Gastroesophageal sphincter (tissue), 4 donors: ENCODE measurements at places on chromosomes 2 and 18.

DNA sequence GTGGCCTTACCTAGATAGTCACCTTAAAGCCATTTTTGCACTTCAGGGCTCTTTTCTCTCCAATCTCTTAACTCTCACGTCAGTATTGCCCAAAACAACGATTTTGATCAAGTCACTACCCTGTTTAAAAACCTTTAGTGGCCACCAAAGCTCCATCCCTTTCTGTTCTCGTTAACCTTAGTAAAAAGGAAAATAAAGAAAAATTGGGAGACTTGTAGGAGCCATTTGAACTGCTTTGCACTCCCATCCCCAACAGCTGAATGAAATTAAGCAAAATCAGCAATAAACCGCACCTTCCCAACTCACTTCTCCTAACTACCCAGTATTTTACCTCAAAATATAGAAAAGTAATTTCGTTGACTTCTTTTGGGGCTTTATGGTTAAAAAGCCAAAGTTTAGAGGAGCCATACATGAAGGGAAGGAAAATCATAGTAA, 686 bp upstream of the ARL5A start:
- no peaks in the 10 kb centered on the region for H3K27me3 ChIP-seq
- peak overlapping the region; percentile 57 for H3K27ac ChIP-seq
- no peaks in the 10 kb centered on the region for H3K36me3 ChIP-seq
- peak overlapping the region; percentile 88 for H3K4me3 ChIP-seq
- H3K4me1 ChIP-seq = peaks cover 3% of the 10 kb centered on the region
- ATAC-seq = no peak

DNA sequence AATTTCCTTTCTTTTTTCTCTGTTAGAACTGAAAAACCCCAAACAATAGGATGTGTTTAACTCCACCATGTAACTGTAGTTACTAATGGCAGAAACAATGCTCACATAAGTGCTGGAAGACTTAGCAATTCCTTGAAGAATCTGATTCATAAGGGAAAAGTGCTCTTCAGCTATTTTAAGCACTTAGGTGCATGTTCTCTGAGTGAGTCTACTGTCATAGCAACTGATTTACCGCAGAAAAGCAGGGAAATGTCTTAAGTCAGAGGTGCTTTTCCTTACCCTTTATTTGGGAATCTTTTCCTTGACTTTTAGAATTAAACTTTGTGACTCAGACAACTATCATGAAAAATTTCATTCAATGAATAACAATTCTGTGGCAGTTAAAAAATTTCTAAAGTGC, 65.4 kb upstream of the NABP1 start:
- no peak overlapping the region for H3K4me3 ChIP-seq
- H3K27me3 ChIP-seq = no peaks in the 10 kb centered on the region
- H3K4me1 ChIP-seq = no peaks in the 10 kb centered on the region
- no peak for ATAC-seq
- H3K36me3 ChIP-seq = no peaks in the 10 kb centered on the region

DNA sequence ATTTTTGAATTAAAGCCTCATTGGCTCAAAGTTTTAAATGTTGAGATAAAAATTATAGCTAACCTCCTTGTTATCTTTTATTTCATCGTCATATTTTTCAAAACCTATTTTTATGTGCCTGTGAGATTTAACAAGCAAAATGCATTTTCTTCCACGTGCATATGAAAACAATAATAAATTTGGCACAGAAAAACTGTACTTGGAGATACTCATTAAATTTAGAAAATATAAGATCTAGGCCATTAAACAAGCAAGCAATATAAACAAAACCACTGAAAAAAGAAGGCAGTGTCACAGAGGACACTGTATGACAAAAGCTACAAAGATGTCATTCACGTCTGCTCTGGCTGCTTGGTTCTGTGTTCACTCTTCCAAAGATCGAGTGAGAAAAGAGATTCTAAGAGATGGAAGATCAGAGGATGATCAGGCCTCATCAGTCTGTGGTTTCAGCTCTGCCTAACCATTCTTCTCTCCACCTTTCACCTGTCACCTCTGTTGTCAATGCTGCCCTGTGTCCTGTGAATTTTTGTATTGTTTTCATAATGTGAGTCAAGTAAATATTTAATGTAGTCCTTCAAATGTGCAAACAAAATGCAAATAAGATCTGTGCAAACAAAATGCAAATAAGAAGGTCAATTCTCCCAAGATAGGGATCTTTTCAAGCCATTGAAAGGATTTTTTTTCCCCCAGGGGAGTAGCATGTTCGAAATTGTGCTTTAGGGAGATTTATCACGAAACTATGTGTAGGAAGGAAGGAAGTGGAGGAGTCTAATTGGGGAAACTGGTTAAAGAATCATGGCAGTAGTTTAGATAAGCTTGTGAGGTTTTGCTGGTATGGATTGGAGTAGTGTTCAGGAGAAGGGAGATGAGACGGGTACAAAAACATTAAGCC, 138.7 kb upstream of the RBMS1 start:
- no peak overlapping the region for H3K27ac ChIP-seq
- H3K27me3 ChIP-seq = no peaks in the 10 kb centered on the region
- peaks cover 7% of the 10 kb centered on the region for H3K4me1 ChIP-seq

DNA sequence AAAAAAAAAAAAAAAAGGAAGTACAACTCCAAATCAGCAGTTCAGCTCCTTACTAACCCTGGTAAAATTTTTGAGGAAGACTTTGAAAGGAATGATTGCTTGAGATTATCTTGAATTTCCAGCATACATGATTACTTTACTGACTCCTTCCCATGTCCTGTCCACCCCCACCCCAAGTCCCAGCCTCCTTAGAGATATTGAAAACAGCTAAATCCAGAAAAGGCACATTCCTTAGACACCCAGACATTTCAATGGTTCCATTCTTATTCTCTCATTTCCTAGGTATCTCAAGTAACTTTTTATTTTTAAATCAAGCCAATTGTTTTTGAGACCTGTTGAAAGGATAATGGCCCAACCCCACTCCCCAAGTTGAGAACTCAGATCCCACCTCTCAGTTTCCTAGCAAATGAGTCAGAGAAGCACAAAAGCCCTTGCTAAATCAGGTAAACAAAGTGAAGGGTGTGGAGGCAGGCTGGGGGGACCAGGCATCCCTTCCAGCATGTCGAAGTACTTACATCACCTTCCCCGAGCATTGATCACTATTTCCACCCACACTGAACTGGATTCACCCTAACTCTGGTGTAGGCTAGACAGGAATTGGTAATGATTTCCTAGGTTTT, 95.4 kb upstream of the FZD7 start:
- H3K27me3 ChIP-seq = no peaks in the 10 kb centered on the region
- no peak overlapping the region for H3K4me3 ChIP-seq
- no peaks in the 10 kb centered on the region for H3K36me3 ChIP-seq
- no peak overlapping the region for H3K27ac ChIP-seq

DNA sequence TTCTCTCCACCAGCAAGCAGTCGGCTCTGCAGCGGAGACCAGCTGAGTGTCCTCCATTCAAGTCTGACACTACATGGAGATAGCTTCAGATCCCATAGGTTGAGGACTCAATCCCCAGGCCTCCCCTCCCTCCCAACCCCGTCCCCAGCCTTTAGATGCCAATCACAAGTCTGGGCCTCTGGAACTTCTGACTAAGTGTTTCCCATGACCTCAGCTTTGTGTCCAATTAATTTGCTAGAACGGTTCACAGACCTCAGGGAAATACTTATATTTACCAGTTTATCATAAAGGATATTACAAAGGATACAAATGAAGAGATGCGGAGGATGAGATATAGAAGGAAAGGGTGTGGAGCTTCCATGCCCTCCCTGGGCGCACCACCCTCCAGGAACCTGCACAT, 77.4 kb downstream of the MERTK start:
- H3K27ac ChIP-seq = no peak overlapping the region
- ATAC-seq = no peak
- no peaks in the 10 kb centered on the region for H3K27me3 ChIP-seq
- H3K36me3 ChIP-seq = no peaks in the 10 kb centered on the region
- H3K4me3 ChIP-seq = no peak overlapping the region
- no peaks in the 10 kb centered on the region for H3K4me1 ChIP-seq

- H3K27ac ChIP-seq = no peak overlapping the region
- H3K36me3 ChIP-seq = no peaks in the 10 kb centered on the region
- no peaks in the 10 kb centered on the region for H3K27me3 ChIP-seq
- no peaks in the 10 kb centered on the region for H3K4me1 ChIP-seq
- H3K4me3 ChIP-seq = no peak overlapping the region
Measured at GRCh38 chr18:74901362-74902146, 303.9 kb downstream of the ZNF407 start.

DNA sequence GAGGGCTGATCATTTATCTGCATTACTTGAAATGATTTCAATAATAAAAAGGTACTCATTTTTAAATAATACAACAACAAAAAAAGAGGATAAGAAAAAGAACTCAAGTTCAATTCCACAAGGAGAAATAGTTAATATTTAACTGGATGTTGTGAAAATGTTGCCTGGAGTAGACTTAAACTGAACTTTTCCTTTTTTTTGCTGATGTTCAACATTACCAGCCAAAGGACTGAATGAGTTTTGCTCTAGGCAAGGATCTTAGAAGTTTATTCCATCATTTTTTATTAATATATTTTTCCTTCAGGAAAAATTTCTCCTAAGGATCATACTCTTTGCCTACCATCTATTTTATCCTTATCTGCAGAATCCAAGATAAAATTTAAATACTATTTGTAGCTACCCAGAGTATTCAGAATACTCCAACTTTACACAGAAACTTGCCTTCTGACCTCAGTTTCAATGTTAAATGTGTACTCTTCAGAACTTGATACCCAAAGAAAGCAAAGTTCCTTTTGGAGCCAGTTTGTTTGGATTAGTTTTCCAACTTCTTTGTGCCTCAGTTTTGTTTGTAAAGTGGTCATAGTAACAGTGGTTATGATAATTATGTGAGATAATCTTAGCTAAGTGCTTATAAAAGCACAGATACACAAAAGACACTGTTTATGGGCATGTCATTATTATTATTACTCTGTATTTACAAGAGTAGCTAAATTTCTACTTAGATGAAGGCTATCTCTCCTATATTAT, 12.8 kb downstream of the CKAP2L start:
- peak overlapping the region; percentile 50 for H3K27ac ChIP-seq
- no peaks in the 10 kb centered on the region for H3K27me3 ChIP-seq
- H3K4me1 ChIP-seq = peaks cover 39% of the 10 kb centered on the region
- no peak overlapping the region for H3K4me3 ChIP-seq
- ATAC-seq = no peak
- no peaks in the 10 kb centered on the region for H3K36me3 ChIP-seq

- peaks cover 4% of the 10 kb centered on the region for H3K27me3 ChIP-seq
- no peaks in the 10 kb centered on the region for H3K4me1 ChIP-seq
- ATAC-seq = no peak
- no peak overlapping the region for H3K4me3 ChIP-seq
Measured at GRCh38 chr2:152890736-152891135, 172.3 kb downstream of the ARL6IP6 start.

DNA sequence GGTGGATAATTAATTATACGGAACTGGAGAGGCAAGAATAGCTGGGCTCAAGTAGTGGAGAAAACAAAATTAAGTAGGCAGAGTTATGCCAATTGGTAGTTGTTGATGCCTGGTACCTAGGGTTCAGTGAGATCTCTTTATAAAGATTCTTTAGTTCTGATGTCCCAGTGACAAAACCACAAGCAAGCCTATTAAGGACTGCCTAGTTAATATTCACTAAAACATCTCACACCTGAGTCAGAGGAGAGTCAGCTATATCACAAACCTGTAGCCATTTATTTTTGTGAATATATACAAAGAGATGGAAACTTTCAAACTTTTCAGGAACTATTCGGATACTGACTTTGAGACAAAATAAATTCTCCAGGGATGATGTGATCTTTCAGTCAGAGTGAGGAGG, 213.9 kb upstream of the CYP26B1 start:
- no peaks in the 10 kb centered on the region for H3K27me3 ChIP-seq
- ATAC-seq = no peak
- H3K4me1 ChIP-seq = no peaks in the 10 kb centered on the region
- H3K4me3 ChIP-seq = no peak overlapping the region

DNA sequence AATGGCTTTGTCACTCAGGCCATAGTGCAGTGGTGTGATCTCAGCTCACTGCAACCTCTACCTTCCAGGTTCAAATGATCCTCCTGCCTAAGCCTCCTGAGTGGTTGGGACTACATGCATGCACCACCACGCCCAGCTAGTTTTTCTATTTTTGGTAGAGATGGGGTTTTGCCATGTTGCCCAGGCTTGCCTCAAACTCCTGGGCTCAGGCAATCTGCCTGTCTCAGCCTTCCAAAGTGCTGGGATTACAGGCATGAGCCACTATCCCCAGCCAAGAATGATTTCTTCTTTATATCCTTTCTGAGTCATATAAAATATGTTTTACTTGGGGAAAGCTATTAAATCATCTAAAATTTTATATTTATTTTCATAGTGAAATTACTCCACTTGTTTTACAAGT, 61.3 kb downstream of the CYBRD1 start:
- H3K27ac ChIP-seq = no peak overlapping the region
- H3K36me3 ChIP-seq = no peaks in the 10 kb centered on the region
- no peak for ATAC-seq
- H3K27me3 ChIP-seq = no peaks in the 10 kb centered on the region
- no peak overlapping the region for H3K4me3 ChIP-seq
